NCI-H510A treated with DMSO at 0.1 percent for 48 hours (cell line): ENCODE measurements at places on chromosomes 16 and 17.
A peak's percentile ranks its signal among the peaks of the same experiment; 100 is the strongest.

DNA sequence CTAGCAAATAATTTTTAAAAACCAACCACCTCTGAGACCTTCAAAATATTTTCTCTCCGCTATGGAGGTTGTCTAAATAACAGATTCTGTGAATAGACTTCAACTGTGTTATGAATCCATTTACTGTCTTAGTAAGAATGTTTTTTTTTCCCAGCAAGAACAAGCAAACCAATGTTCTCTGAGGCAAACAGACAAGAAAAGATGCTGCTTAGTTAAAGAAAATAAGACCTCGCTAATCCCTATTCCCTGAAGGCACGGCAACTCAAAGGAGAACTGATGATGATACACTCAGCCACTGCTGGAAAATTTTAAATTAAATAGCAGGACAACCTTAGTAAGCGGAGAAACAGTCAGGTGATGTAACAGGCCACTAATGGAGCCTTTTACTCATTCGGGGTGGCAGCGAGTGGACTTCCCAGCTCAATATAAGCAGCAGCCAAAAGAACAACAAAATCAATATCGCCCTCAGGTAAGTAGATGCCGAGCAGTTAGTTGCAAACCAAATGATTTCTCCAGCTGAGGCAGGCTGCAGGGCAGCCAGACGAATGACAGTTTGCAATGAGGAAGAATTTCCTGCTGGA lies 81.8 kb downstream of the CPPED1 start:
- DNase-seq = no peak

DNA sequence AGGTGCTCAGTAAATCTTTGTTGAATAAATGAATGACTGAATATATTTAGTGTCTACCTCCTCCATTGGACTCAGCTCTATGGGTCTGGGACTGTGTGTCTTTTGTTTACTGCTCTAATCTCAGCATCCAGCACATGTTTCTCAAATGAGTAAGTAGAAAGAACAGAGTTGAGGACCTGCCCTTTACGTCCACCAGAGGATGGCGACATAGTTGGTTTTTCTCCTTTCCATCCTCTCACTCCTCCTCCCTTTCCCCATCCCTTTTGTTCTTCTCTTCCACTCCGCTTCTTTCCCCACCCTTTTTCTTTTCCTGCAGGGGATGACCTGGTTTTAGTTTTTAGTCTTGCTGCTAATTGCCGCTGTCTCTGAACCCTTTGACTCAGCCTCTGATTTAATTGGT lies 12.1 kb upstream of the CHP2 start:
- no peak for DNase-seq

DNA sequence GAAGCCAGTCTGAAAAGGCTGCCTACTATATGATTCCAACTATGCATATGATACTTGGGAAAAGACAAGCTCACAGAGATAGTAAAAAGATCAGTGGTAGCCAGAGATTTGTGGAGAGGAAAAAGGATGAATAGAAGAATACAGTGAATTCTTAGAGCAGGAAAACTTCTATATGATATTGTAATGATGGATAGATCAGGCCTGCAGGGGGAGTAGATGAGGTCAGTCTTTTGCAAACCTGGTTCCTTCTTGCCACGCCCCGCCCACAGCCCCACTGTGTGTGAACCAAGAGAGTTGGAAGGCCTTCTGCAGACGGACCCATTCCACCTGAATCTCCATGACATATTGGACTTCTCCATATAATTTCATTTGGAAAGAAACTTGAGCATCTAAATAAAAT lies 761 bp upstream of the CCL8 start:
- no peak for DNase-seq

DNA sequence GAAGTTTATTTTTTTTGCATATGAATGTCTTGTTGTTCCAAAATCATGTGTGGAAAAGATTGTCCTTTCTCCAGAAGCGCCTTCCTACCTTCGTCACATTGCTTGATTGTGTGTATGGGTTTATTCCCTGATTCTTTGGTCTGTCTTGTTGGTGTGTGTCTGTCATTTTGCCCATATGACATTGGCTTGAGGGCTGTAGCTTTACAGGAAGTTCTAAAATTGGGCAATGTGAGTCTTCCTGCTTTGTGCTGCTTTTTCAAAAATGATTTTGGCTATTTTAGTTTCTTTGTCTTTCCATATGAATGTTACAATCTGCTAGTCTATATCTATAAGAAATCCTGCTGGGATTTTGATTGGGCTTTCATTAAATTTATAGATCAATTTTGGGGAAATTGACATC lies 217.2 kb downstream of the SNX29 start:
- DNase-seq = no peak

- DNase-seq = no peak
Measured at GRCh38 chr17:69760562-69760961, 314.5 kb upstream of the KCNJ16 start.

DNA sequence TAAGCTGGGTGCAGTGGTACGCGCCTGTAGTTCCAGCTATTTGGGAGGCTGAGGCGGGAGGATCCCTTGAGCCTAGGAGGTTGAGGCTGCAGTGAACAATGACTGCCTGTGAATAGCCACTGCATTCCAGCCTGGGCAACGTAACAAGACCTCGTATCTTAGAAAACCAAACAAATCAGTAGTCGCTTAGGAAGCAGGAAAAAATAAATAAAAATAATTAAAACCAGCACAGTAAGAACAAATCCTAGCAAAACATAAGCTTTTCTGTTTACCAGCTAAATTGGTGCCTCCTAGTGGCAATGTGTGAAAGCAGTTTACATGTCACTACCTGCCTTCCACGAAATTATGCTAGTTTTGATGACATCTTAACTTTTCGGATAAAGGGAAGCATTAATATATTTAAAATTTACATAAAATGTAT lies 1.3 kb downstream of the ARMC5 start:
- DNase-seq = peak; percentile 47

DNA sequence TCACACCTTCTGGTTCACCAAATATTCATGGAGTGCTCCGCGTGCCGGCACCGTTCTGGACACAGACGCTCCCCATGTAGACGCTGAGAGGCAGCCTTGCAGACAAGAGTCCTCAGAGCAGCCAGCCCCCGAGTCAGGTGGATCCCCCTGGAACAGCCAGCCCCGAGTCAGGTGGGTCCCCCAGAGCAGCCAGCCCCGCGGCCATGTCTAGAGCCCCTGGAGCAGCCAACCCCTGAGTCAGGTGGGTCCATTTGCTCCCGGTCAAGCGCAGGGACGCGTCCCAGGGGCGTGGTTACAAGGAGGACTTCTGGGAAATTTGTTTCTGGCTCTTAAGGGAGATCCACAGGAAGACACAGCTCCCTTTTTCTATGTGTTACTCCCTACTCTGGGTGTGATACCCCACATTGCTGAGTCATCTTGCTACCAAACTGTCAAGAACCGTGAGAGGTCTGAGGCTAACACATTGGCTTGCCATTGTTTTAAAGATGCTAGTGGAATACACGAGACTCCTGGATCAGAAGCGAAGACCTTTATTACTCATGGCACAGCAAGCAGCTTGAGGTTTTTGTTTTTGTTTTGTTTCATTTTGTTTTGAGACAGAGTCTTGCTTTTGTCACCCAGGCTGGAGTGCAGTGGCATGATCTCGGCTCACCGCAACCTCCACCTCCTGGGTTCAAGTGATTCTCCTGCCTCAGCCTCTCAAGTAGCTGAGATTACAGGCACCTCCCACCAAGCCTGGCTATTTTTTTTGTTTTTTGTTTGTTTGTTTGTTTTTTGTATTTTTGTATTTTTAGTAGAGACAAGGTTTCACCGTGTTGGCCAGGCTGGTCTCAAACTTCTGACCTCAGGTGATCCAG lies 43.3 kb upstream of the CBFA2T3 start:
- no peak for DNase-seq

- DNase-seq = no peak
Measured at GRCh38 chr16:11587643-11588247, 1.0 kb upstream of the LITAF start.

GRCh38 chr17:82148997-82149396 lies 51.0 kb upstream of the FASN start:
- DNase-seq = no peak

- DNase-seq = no peak
Measured at GRCh38 chr16:22220069-22220440, 14.0 kb downstream of the EEF2K start.

DNA sequence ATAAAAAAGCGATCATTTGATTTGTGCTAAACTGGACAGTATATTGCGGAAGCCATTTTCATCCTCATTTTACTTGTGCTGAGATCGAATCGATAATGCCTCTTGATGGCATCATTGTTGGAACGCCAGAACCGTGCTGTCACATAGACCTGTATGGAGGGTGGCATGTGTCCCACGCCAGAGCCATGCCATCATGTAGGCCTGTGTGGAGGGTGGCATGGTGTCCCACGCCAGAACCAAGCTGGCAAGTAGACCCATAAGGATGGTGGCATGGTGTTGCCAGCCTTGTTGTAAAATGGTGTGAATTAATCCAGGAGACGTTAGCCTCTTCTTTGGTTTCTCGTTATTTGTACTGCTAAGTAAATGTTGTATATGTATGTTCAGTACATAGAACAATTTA lies 222.7 kb upstream of the CHMP6 start:
- DNase-seq = no peak

DNA sequence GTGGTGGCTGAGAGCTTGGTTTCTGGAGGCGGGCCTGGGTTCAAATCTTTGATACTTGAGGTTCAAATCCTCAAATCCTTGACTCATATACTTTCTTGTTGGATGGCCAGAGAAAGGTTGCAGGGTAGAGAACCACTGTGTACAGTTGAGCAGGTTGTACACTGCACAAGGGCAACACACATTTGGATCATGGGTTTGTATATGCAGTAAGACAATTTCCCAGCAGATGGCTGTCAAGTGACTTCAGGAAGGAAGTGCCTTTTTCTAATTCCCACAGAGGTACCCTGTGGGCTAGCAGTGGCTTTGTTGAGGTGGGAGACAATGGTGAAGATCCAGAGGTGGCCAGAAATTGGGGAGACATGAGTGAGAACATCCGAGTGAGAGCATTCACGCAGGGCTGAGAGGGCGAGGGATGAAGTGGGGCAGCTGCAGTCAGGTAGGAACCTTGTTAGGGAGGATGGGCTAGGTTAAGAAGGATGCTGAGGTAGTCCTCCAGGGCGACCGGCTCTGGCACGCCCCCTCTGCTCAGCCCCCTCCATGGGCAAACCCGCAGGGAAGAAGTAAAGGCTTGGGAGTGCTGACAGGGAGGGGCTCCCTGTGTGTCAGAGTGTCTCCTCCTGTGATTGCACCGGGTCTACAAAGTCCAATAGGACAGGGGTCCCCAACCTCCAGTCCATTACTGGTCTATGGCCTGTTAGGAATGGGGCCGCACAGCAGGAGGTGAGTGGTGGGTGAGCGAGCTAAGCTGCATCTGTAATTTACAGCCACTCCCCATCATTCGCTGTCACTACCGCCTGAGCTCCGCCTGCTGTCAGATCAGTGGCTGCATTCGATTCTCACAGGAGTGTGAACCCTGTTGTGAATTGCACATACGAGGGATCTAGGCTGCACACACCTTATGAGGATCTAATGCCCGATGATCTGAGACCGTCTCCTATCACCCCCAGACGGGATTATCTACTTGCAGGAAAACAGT lies 2.7 kb downstream of the C16orf89 start:
- no peak for DNase-seq

- DNase-seq = no peak
Measured at GRCh38 chr16:53153130-53153529, 98.3 kb downstream of the CHD9 start.
